Caco-2 (cell line): ENCODE measurements at places on chromosomes 16 and 17.

DNA sequence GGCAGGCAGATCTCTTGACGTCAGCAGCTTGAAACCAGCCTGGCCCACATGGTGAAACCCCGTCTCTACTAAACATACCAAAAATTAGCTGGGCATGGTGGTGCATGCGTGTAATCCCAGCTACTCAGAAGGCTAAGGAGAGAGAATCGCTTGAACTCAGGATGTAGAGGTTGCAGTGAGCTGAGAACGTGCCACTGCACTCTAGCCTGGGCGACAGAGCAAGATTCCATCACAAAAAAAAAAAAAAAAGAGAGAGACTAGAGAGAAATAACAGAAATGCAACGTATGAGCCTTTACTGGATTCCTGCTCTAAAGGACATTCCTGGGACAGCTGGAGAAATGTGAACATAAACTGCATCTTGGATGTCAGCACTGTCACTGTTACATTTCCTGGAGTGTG is 10.8 kb downstream of the IFT140 start:
- no peak for DNase-seq

GRCh38 chr17:80425835-80426426 is 11.0 kb downstream of the ENDOV start:
- no peak for DNase-seq

- DNase-seq, result no peak
These were observed 19.8 kb upstream of the PIK3R6 start for GRCh38 chr17:8887301-8887700.

- no peak for DNase-seq
These were observed 1.4 kb downstream of the SYNRG start for GRCh38 chr17:37607637-37608331.

DNA sequence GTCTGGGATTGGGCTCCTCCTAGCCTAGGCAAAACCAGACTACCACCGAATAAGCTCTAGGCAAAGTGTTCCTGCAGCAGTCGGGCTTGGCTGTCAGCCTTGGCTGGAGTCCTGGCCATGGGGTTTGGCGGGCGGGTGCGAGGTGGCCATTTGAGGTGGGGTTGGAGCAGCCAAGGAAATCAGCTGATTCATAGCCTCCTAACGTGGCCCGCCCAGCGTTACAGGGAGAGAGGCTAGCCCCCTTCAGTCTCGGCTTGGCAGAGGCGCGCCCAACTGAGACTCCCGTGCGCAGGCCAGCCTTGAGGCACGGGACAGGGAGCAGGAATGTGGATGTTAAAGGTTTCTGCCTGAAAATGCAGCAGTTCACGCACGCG is 1.9 kb downstream of the PMP22 start:
- peak; percentile 42 for DNase-seq

- DNase-seq, result no peak
These were observed 92.5 kb downstream of the N4BP1 start for GRCh38 chr16:48517493-48517892.

DNA sequence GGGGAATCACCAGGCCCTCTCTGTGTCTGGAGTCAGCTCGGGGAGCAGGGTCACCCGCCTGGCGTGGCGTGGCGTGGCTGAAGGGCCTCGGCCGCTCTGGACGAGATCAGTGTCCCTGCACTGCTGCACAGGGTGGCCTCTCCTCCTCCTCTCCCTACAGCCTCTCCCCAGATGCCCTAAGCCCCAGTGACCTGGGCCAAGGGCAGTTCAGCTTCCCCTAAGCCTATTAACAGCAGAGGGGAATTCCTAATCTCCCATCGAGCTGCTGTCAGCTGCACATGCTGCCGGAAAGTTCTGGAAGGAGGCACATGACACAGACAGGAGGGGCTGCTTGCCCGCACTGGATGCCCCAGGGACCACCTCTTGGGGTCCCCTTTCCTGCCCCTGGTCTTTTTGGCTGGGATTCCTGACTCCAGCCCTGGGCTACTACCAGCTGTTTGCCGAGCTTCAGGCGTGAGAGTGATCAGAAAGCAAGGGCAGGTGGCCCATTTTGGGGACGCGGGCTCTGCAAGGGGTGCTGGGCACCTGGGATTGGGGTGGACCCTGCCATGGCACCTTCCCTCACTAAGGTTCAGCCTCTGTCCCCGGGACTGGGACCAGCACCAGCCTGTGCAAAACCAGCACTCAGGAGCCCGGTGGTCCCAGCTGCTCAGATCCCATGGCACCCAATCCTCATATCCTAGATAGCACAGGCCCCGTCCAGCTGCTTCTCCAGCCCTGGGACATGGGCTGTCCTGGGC is 794 bp downstream of the PDE6G start:
- no peak for DNase-seq

- no peak for DNase-seq
These were observed 9.0 kb downstream of the WWOX start for GRCh38 chr16:78108451-78108850.

- no peak for DNase-seq
These were observed 89.1 kb downstream of the TBC1D16 start for GRCh38 chr17:79946352-79947231.

GRCh38 chr17:83031321-83031945 is 48.0 kb upstream of the METRNL start:
- no peak for DNase-seq

DNA sequence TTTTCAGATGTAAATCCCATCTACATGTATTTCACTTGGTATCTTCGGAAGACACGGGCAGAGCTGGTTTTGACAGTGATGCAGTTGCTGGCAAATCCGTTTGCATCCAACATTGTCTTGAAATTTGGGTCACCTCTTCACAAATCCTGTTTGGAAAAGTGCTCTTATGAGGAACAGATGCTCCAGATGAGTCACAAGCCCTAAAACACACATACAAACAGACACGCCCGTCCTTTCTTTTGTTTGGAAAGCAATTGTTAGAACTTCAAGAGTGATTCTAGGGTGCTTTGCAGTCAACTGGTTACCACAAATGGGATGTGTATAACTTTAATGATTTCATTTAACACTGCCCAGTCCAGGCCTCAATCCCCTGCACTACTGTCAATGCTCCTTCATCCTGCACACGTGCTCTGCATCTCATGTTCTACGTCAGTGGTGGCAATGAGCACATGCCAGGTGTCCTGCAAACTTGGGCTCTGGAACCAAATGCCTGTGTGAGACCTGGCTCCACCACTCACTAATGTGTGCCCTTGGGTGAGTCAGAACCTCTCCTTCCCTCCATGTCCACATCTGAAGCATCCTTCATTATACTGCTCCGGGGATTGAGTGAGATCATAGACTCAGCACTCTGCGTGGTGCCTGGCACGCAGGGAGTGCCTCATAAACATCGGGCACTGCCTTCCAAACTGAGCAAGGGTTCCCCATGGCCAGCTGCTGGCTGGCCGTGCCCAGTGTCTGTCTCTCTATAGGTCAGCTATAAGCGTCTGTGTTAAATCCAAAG is 19.3 kb upstream of the FOXF1 start:
- DNase-seq, result no peak

DNA sequence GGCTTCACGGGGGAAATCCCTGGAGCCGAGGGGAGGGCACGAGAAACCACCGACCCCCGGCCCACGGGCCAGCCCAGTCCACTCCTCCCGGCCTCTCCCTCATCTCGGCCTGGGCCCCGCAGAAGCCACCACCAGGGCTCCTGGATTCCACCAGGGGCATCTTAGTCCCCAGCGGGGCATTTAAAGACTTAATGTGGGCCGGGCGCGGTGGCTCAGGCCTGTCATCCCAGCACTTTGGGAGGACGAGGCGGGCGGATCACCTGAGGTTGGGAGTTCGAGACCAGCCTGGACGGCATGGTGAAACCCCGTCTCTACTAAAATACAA is 24.1 kb upstream of the ABR start:
- DNase-seq, result no peak

GRCh38 chr16:66988197-66988788 is at the start of gene CES4A:
Gene CES4A, plus strand, starts transcription at chr16:66988589. Its CDS starts 184 bp downstream, at chr16:66988773.
- peak; percentile 38 for DNase-seq

GRCh38 chr17:42678951-42679491 is 2.2 kb upstream of the PLEKHH3 start:
- peak; percentile 74 for DNase-seq

DNA sequence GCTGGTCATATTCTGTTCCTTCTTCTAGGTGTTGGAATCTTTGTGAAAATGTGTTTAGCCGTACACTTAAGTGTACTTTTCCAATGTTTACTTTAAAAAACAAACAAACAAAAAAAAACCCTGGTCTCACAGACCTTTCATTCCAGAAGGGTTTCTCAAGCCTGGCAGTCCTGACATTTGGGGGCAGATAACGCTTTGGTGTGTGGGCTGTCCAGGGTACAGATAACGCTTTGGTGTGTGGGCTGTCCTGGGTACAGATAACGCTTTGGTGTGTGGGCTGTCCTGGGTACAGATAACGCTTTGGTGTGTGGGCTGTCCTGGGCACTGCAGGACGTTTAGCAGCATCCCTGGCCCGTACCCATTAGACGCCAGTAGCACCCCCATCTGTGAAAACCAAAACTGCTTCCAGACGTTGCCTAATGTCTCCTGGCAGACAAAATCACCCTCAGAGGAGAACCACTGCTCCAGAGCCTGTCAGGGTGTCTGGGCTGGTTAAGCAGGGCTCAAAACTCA is 15.2 kb upstream of the FLCN start:
- DNase-seq, result no peak

- no peak for DNase-seq
These were observed 567.4 kb upstream of the ZFHX3 start for GRCh38 chr16:73615071-73615940.

DNA sequence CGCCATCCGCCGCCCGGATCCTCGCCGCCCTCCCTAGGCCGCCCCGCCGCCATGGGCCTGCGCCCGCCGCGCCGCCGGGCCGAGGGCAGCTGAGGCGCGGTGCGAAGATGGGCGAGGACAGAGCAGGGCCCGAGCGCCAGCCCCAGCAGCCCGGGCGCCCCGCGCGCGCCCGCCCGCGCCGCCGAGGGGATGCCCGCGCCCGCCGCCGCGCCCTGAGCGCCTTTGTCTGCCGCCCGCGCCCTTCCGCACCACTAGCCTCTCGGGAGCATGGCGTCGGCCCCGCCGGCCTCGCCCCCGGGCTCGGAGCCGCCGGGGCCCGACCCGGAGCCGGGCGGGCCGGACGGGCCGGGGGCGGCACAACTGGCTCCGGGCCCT is 278 bp downstream of the RAB11FIP3 start:
- DNase-seq, result no peak

- no peak for DNase-seq
These were observed 86.4 kb downstream of the GAS7 start for GRCh38 chr17:10111907-10112452.

DNA sequence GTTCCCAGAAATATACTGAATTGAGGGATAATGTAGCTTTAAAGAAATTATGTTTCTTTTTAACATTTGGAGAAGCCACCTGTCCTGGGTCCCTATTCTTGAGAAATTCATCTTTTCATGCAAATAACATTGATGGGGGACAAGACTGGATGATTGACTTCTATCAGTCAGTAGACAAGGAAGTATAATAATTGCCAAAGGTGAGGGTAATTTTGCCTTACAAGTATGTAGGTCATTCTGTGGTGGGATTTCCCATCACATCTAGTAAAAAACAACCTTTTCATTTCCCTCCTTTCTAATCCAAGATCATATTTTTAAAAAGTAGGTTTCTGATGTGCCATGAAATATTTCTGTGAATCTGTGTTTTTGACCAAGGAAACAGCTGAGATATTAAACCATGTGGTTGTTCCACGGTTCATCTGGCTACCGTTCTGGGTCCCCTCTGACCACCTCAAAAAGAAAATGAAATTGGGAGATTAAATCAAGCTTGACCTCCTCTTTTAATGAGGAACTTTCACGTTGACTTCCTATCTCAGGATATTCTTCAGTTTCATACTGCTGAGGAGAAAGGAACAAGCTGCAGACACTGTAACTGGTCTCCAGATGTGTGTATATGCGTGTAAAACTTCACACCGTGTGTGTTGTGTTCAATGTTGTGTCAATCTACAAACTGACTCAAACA is 138.6 kb downstream of the MAP2K6 start:
- no peak for DNase-seq

- no peak for DNase-seq
These were observed 210.0 kb downstream of the MAP2K4 start for GRCh38 chr17:12230481-12231354.

DNA sequence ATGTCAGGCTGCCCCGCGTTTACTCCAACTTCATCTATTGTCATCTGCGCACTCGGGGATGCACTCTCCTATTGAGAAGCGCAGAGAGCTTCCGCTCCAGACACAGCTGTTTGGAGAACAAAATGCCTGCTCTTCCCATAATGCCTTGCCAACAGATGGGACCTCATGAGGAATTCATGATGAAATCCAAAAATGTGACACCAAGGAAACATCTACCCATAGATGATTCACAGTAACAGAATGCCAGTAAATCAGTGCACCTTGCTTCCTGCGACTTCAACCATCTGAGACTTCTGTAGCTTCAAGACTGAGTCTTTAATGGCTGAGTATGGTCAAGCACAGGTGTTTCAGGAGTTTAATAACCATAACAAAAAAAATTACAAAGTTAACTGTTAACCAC is 1144.9 kb upstream of the GOT2 start:
- no peak for DNase-seq

- no peak for DNase-seq
These were observed 69.7 kb downstream of the VAT1L start for GRCh38 chr16:77858060-77858459.

DNA sequence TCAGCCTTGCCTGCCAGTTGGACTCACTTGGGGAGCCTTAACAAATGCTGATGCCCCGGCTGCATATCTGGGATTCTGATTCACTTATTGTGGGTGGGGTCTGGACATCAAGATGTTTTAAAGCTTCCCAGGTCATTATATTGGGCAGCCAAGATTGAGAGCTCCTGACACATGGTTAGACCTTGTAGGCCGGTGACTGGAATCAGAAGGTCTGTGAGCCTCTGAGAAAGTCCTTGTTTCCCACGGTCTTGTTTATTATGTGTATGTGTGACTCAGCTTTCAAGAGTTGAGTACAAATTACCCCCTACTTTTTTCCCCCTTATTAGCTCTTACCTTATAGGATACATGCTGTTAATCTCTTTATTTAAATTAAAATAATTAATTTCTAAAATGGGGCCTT is 103.5 kb downstream of the ABCC1 start:
- no peak for DNase-seq

DNA sequence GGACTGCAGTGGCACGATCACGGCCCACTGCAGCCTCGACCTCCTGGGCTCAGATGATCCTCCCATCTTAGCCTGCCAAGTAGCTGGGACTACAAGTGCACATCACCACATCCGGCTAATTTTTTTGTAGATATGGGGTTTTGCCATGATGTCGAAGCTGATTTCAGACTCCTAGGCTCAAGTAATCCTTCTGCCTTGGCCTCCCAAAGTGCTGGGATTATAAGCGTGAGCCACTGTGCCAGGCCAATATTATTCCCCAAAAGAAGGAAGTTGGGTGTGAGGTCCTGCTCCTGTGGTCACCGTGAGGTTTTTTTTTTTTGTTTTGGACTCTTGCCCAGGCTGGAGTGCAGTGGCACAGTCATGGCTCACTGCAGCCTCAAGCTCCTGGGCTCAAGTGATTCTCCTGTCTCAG is 1.5 kb downstream of the AMZ2 start:
- no peak for DNase-seq

DNA sequence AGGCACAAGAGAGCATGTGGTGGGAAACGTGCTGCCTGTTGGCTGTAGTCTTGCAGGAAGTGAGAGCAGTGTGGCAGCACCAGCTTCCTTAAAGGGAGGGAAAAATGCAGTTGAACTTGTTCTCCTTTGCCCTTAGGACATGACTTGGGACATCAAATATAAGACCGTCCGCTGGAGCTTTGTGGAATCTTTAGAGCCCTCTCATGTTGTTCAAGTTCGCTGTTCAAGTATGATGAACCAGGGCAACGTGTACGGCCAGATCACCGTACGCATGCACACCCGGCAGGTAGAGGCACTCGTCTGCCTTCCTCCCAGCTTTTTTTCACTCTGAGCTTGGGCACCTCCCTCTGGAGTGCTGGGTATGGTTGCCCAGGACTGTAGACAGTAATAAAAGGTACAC is 23.3 kb downstream of the GPR179 start:
- DNase-seq, result peak; percentile 70
